Cortex of kidney (tissue), 1 donor: ENCODE measurements at places on chromosomes 7 and 10.

DNA sequence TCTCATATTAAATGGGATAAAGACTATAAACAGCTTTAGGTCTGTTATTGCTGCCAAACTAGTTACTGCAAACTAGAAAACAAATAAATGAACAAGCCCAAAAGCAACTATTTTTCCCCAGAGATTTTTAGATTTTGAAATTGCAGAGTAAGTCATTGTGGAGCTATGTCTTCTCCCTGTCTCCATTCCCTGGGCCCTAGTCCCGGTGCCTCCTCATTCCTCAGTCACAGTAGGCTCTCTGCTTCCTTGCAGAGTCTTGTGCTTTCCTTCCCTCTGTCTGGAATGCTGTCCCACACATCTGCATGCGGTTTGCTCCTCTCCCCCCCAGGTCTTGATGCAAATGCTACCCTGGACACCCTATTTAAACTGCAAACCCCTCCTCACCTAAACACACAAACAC, 4.0 kb downstream of the PNLIPRP3 start:
- DNase-seq, result no peak

- DNase-seq, result no peak
These were observed 77.4 kb downstream of the ZNF365 start for GRCh38 chr10:62451611-62451975.

DNA sequence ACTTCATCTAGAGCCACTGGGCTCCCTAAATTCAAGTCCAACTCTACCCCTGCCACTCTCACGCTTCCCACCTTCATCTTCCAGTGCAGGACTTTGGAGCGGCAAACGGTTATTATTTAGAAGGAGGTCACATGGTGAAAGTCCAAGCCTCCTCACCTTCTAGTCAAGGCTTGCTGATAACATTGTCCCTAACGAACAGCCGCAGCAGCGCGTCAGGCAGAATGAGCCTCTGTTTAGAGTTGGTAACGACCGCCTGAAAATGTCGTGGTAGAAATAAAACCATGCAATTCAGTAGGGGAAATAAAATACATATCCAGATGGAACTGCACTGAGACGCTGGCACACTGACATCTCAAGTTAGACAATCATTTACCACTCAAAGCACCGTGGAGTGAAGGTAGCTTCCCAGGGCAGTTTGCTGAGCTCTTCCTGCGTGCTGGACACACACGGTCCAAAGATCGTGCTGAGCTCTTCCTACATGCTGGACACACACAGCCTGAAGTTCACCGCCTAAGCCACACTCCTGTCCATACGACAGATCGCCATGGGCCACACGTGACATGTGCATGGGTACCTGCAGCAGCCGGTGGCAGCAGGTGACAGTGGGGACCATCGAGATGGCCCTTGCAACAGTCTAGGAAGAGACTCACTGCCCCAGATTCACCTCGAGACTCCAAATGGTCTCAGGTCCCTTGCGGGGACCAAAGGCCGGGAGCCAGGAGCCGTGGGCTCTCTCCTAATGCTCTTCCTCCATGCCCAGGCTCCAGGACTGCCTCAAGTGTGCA, 323.5 kb downstream of the PTPRN2 start:
- no peak for DNase-seq

DNA sequence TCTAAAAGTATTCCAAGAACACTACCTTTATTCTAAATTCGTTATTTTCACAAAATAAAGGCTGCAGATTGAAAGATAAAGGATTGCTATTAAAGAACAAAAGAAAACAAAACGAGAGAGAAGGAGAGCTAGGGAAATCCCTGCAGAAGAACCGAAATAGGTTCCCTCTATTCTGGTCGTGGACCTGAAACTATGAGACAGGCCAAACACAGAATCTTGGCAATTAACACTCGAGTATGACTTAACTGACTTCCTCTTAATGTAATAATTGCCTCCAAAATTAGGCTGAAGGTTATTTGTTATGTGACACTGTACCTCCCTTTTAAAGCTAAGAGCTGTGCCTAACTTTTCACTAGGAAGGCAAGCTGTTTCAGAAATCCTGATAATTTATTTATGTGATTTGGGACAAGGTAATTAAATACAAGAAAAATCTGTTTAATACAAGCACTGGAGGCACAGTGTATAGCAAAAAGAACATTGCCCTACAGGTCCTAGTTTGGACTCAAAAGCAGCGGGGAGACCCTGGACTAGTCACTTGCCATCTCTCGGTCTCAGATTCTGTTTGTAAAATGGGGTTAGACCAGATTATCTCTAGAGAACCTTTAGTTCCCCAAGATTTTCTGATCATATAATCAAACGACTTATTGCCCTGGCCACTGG, 11.6 kb downstream of the NAMPT start:
- DNase-seq, result no peak

- DNase-seq, result no peak
These were observed 44.5 kb upstream of the CDK1 start for GRCh38 chr10:60733826-60734225.

DNA sequence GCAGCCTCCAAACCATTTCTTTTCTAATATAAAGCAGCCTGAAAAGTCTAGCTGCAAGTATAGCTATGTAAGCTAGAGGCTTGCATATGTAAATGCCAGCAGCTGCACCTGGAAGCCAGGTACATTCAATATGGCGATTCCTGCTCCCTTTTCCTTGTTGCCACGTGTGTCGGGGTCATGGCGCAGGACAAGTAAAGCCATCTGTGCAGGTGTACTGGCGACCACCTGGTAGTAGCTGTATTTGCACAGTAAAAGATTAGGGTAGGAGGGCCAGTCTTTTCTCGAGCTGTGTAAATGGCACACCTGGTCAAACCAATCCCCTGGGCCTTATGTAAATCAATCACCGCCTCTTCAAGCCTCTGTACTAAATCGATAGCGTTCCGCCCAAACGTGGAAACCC, 484.5 kb downstream of the MAGI2 start:
- DNase-seq, result no peak

DNA sequence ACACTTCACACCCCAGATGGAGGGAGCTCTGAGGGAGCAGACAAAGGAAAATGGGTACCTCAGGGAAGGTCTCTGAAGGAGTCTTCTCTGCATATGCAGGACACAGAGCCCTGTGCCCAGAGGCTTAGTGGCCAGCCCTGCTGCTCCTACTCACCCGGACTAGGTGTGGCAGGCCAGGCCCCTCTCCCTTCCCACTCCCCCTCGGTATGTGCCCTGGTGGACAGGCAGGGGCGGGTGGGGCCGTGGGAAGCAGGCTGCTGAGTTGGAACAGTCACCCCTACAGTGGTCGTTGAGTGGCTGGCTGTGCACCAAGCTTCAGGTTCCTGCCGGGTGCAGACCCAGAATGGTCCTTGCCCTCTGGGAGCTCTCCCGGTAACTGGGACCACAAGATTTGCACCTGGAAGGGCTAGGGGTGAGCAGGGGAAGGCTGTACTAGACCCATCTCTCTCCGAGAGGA, 68.6 kb downstream of the ZMIZ1 start:
- DNase-seq, result no peak
